ENCODE measurements at places on chromosomes 2 and 18.

- DNase-seq, result no peak
Observed at GRCh38 chr18:69000366-69000765, 202.5 kb downstream of the CCDC102B start.

DNA sequence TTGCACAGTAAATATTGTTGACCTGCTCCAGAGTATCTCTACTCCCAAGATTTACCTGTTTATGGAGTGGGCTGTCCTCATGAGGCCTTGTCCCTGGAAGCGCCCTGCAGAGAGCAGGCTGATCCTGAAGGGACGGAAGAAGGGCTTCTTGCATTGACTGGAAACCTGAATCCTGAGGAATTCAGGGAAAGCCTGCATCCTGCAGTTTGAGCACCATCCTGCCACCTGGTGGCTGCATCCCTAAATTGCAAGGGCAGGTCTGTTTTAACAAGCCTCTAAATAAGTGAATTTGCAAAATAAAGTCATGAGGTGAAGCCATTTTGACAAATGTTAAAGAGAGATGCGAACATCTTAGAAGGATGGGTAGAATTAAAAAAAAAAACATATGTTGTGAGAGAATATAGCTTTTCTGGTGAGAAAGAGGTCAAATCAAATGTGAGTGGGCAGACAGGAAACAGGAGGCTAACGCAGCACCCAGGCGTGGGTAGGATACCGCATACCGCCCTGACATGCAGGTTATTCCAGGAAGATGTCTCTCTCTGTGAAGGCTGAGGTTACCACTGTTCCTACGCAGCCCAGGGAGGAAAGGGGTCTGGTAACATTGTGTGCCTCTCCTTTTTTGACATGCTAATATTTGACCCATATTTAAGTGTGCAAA lies 754.9 kb downstream of the RNF144A start:
- no peak for DNase-seq

- no peak for DNase-seq
Observed at GRCh38 chr2:142876423-142876822, 1.0 kb upstream of the KYNU start.

- DNase-seq, result no peak
Observed at GRCh38 chr18:13735681-13736080, 9.2 kb downstream of the RNMT start.

DNA sequence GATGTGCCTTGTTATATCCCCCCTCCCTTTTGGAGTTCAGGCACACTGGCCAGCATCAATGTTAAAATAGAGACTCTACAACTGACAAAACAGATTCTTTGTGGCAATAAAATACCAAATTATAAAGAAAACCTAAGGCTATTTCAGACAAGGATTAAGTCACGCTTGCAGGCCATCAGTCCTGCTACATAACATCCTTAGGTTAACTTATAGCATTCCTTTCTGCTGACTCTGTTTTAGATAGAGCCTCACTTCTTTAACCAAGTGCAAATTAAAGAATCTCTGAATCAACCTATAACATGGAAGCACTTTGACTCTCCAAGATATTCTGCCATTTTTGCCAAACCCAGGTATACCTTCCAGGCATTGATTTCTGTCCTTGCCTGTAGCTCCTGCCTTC lies 784.6 kb downstream of the RNF144A start:
- DNase-seq, result no peak

DNA sequence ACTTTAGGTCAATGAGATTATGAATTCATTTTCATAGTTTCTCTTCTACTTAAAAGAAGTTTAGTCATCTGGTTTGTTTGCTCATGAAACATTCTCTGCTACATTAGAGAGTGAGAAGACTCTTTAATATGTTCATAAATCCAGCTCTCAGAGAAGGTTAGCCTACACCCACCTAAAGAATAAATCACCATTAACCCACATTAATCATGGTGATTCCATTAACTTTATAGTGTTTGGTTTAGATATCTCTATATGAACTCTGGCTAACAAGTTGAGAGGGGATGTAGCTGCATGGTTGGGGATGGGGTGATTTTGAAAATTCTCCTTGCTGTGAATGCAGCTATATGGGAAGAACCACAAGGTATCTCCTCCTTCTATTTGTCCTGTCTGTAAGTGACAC lies 10.7 kb downstream of the TFPI start:
- DNase-seq, result no peak

GRCh38 chr2:212536817-212537725 lies 1.5 kb downstream of the ERBB4 start:
- DNase-seq, result no peak

DNA sequence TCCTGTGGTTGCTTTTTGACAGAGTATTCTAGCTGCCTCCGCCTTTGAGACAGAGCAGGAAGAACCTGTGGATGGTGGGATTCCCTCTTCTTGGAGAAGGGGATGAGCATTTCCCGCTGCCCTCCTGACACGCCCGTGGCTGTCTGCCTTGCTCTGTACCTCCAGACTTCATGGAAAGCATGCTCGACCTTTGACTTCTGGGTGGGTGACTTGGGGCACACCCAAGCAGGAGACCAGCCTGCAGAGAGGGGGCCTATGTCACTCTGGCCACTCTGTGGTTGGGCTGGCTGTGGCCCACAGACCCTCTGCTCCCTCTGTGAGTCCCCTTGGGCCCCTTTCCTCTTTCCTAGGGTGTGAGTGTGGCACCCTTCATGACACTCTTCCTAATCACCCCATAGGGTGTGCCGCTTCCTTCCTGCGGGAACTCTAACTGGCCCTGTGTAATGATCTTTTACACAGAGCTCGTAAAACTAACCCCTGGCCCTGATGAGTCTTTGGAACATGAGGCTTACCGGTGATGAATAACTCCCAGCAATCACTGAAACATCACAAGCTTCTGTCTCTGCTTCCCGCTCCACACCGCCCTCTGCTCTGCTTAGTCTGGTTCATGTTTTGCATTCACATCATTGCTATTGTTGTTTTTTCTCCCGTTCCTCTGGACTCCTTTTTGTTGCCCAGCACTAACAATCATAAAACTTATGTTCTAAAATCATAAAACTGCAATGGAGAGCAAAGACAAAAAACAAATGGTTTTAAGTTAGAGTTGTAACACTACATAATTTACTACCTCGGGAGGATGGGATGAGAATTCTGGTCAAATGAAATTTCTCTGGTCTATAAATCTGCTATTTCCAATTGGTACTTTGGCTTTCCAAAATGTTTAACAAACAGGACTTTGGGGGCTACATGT lies 101.1 kb downstream of the SH3YL1 start:
- DNase-seq, result no peak

DNA sequence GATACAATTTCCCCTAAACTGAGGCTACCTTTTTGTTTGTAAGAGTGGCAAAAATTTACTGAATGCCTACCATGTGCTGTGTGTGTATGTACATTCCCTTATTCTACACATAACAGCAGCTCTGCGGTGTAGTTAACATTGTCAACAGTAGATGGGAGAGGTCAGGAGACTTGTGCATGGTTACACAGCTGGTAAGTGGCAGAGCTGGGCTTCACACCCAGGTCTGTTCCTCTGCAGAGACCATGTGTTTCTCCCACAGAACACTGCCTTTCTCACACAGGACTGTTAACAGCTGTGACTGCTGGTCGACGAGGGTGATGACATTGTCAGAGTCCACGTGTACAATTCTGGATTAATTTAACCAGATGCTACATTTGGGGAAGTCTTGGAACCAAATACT lies 49.1 kb downstream of the EML6 start:
- DNase-seq, result no peak

DNA sequence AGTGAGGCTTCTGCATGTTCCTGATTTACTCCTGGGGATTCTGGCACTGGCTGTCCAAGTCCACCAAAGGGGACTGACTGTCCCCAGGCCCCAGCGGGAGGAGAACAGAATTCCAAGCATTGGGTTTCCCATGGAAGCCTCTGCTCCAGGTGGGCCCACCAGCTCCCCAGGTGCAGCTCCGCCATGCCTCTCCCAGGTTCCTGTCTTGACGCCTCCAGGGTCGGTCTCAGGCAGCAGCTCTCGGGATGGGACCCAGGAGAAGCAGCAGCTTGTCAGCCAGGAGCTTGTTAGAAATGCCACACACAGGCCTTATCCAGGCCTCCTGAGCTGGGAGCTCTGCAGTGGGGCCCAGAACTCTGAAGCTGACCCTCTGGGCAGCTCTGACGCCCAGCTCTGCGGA lies 47.9 kb downstream of the DCDC2C start:
- DNase-seq, result no peak

GRCh38 chr2:218727502-218728165 lies 17.0 kb downstream of the TTLL4 start:
- DNase-seq, result no peak

DNA sequence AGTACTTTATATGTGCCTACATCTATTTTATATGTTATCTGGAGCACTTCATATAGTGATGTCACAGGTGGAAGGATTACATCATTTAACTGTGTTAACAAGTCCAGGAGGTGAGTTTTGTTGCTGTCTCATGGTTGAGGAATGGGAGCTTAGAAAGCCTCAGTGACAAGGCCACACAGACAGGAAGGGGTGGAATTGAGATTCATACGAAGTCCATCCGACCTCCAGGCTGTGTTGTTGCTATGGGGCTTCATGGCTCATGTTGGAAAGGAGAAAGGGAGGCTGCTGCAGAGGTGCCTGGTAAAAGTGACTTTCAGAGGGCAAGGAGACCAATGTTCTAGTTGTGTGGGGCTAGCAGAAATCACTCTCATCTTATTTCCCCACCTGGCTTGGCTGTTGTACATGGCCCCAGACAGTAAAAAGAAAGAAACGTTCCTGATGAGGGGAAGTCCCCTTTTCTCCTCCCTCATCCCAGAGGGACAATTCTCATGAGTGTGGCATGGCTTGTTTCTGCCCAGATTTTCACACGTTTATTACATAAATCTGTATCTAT lies 31.0 kb upstream of the GREB1 start:
- no peak for DNase-seq
